ENCODE measurements at places on chromosomes 12 and 14.

GRCh38 chr12:34208331-34209258, 186.3 kb downstream of the ALG10 start:
- DNase-seq, result no peak

GRCh38 chr12:52691076-52691840, 11.1 kb upstream of the KRT1 start:
- DNase-seq, result no peak

GRCh38 chr12:45291518-45291917, 75.6 kb downstream of the ANO6 start:
- no peak for DNase-seq

GRCh38 chr14:24392325-24393091, 6.3 kb upstream of the NYNRIN start:
- no peak for DNase-seq

DNA sequence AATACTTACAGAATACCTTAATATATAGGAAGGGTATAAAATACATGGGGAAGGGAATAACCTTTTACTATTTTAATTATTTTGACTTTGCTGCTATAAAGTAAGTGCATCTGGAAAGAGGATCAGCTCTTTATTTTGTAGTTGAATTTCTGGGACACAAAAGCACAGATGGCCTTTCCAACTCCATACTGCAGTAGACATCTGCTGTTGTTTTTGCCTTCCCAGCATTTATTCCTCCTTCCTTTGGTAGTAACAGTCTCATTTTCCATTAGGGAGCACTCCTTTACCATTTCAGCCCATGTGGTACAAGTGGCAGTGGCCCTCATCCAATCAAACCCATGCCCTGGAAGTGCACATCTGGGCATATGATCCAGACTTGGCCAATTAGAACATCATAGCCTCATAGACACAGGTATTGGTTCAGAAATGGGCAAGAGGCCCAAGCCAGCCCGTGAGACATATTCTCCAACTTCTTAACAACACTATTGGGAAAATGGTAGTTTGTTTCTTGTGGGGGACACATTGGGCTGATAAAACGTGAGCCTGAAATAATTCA, 64.8 kb upstream of the YARS2 start:
- no peak for DNase-seq
